ENCODE measurements at places on chromosomes 12 and 14. TPM values are rescaled to one million over a fixed set of nuclear protein-coding genes. Genes with fewer than 3 reads are reported as not detected.
A peak's percentile ranks its signal among the peaks of the same experiment; 100 is the strongest.

NRL gene
- total RNA-seq = 2.4 TPM

KRT7 gene
- 27.1 TPM for total RNA-seq

EPS8 gene
- total RNA-seq = 39.8 TPM

SPTB gene
- total RNA-seq = 386 TPM

- no peak for DNase-seq
Measured at GRCh38 chr12:6977653-6978052, 6.9 kb downstream of the EMG1 start.

GRCh38 chr14:73686901-73687300, 27.3 kb downstream of the PNMA1 start:
- no peak for DNase-seq

GRCh38 chr14:103696466-103697071, 18.7 kb downstream of the XRCC3 start:
- DNase-seq = peak; percentile 86

GRCh38 chr14:22882529-22883172, 371 bp upstream of the REM2 start:
- peak; percentile 77 for DNase-seq

- peak; percentile 9 for DNase-seq
Measured at GRCh38 chr12:13258717-13259119, 62.2 kb downstream of the EMP1 start.

Measured in tongue (tissue), 3 donors.